ENCODE measurements at places on chromosomes 13 and 19. TPM values are rescaled to one million over a fixed set of nuclear protein-coding genes. Genes with fewer than 3 reads are reported as not detected.

Gene RDH8
- not detected for total RNA-seq

Gene NOVA2
- total RNA-seq: 9.4 TPM

Gene CAPNS1
- 103 TPM for total RNA-seq

Gene RGL3
- not detected for total RNA-seq

Gene ZNF460
- 155 TPM for total RNA-seq

Gene RRAS
- total RNA-seq: 1.1 TPM

Gene CLEC17A
- total RNA-seq: 0.31 TPM

Gene CEACAM6
- total RNA-seq: not detected

Gene TMEM190
- not detected for total RNA-seq

Gene TMPRSS9
- total RNA-seq: 0.16 TPM

Gene KLK12
- total RNA-seq: not detected

Gene DGKH
- 20.0 TPM for total RNA-seq

Gene ZNF121
- total RNA-seq: 109 TPM

Gene ZNF724
- total RNA-seq: 24.8 TPM

Gene RPL18A
- 612 TPM for total RNA-seq

Gene IL12RB1
- 0.47 TPM for total RNA-seq

Gene CD22
- total RNA-seq: not detected

Gene CLEC4M
- total RNA-seq: not detected
